Eye (tissue), 1 donor: ENCODE measurements at places on chromosomes 4 and X.

DNA sequence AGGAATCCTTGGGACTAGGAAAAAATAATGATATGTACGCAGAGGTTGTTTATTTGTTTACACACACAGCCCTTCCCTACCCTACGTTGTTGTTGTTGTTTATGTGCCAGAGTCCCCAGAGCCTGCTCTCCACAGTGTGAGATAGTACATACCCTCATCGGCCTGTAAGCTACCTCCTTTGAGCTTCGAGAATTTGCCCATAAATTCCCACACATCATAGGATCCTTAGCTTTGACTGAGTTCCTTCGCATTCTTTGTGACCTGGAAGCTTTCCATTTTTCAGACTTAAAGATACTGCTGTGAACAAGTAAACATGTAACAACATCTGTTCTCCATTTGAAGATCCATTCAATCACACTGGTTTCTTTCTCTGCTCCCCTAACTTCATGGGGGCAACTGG is 114.5 kb downstream of the IRF2 start:
- no peak for DNase-seq

- DNase-seq = peak; percentile 75
Observed at GRCh38 chr4:183838987-183839712, 66.0 kb upstream of the STOX2 start.

DNA sequence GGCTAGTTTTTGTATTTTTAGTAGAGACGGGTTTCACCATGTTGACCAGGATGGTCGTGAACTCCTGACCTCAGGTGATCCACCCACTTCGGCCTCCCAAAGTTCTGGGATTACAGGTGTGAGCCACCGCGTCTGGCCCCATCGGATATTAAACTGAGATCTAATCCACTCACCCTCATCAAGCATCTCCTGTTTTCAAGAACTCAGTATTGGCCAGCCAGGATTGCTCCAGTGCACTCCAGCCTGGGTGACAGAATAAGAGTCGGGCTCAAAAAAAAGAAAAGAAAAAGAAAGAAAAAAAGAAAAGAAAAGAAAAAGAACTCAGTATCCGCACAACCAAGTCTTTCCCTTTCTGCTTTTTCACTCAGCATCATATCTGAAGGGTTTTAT is 167.6 kb downstream of the OR13H1 start:
- no peak for DNase-seq

- DNase-seq = peak; percentile 9
Observed at GRCh38 chr4:20166544-20166943, 85.2 kb upstream of the SLIT2 start.

- DNase-seq = no peak
Observed at GRCh38 chrX:2145692-2146367, 354.9 kb downstream of the DHRSX start.

DNA sequence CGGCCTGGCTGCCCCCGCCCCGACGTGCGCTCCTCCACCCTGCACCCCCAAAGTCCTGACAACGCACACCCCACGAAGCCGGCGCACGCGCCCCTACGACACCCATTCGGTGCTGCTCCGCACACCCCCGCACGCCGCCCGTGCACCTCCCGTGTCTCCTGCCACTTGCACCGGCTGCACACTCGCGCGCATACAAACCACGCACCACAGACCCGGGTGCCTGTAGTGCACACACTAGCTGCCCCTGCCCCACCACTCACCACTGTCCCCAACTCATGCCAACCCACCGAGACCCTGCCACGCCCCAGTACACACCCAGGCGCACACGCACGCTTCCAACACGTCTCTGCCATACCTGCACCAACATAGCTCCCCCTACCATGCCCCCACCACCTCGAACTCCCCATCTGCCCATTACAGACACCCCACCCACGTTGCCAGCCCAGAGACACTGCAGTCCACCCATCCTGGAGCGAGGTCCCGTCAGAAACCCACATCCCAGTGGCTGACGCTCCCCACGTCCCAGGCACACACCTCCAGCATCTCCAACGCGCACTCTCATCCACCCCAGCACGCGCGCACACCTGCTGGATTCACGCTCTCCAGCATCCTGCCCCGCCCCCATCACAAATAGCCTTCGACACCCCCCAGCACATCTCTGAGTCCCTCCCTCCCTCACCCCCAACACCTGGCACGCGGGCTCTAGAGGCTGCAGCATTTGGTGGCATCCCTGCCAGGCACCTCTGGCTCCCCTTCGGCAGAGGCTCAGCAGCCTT is 4.2 kb upstream of the DUSP9 start:
- no peak for DNase-seq

DNA sequence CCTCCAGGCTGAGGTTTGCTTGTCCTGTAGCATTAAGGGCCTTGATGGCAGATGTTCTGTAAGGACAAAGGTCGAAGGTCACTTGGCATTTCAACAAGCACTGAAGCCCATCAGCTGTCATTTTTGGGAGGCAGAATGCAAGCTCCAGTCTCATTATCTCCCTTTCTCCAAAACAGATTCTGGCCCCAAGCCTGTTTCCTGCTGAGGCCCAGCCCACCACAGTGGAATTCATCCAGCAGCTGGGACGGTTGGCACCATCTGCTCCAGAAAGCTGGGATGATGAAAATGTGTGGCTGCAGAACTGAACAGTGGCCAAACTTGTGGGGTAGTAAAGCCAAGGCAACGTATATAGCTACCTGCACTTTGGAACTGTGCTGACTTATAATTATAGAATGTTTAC is 17.7 kb upstream of the PPEF2 start:
- DNase-seq = peak; percentile 28
